ENCODE measurements at places on chromosomes 16 and 17.

- DNase-seq = no peak
Observed at GRCh38 chr17:77834170-77835115, 124.1 kb upstream of the TNRC6C start.

DNA sequence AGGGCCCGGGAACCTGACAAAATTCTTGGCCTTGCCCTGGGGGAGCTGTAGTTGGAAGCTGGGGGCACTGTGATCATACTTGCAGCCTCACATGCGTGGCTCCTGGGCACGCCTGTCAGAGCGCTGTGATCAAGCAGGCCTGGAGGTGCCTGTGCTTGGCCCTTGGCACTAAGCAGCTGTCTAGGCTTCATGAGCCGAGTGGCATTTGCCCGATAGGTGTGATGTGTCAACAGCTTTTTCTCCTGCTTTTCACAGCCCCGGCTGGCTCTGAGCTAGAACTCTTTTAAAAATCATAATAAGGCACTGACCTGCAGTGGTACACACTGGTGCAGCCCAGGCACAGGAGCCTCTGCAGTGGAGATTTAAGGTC lies 113.8 kb downstream of the SOCS1 start:
- DNase-seq = peak; percentile 4

GRCh38 chr16:86930663-86931373 lies 352.5 kb downstream of the FOXL1 start:
- no peak for DNase-seq

DNA sequence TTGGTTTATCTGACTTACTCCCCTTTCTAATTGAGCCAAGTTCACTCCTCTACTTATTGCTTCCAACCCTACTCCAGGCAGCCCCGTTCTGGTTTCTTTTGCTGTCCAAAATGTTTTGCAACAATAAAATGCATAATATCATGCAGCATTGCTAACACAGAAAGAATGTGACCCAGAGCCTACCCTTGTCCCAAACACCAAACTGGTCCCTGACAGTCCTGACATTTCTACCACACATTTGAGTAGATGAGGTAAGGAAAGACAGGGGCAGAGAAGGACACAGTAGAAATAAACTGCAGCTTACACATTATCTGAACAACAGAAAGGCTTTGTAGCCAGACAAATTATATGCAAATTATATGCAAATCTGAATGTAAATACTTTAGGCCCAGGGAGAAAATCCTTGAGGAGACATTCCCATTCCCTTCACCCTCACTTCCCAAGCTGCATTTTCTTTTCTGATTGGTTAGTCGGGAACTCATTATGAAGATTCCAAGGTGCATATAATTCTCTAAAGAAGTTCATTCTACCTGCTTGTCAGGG lies 31.6 kb downstream of the SOX9 start:
- no peak for DNase-seq

- DNase-seq = no peak
Observed at GRCh38 chr16:21654881-21655280, 2.5 kb upstream of the IGSF6 start.

GRCh38 chr16:88331989-88332920 lies 50.5 kb upstream of the ZNF469 start:
- DNase-seq = no peak

DNA sequence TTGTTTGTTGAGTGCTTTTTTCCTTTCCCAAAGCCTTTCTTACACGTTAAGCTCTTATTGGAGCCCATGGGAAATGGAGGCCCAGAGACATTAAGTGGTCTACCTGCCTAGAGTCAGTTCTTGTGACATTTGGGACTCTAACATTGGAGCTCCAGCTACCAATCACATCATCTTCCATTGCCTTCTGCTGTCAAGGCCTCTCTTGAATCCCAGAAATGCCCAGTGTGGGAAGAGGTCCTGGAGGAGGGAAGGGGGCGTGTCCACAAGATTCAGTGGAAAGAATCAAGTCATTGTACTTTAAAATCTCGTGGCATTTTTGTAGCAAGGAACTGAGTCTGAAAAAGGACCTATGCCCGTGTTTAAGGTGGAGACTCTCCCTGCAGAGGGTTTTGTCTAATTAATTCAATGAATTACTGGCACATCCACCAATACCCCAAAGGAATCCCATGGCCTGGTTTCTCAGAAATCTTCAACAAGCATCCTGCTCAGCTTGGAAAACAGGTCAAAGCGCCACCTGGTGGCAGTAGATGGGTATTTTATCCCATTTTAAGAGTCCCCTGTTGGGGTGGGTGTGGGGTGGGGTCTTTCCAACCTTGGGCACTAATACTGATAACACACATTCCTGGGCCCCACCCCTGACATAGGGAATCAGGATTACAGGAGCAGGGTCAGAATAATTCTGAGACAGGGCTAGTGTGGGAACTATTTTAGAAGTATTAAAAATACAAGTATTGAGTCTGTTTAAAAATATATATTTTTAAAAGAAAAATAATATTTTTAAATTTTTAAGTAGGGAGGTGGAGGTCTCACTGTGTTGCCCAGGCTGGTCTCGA lies 24.6 kb downstream of the GPT2 start:
- peak; percentile 55 for DNase-seq

DNA sequence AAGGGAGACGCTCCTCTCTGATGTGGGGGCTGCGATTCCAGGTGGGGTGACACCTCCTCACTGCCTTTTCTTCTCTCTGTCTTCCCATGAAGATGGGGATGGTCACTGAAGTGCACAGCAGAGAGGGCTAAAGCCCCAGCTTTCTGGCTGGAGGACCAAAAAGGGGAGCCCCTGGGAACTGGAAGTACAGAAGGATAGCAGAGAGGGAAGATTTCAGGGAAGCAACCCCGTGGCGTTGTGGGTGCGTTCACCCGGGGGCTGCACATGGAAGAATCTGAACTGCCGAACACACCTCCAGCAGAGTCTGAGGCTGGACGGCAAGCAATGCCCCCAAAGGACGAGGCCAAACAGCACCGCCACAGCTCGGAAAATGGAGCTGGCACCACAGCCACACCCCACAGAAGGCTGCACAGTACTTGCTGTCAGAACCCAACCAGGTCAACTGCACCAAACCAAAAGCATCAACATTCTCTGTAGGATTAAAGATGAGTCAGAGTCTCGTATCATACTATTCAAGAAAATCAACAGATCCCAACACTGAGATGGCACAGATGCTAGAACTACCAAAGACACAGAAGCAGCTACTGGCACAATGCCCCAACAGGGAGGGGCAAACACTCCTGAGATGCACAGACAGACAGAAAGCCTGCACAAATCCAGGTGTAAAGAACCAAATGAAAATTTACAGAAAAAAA lies 49.9 kb downstream of the MAP1LC3B start:
- DNase-seq = no peak

DNA sequence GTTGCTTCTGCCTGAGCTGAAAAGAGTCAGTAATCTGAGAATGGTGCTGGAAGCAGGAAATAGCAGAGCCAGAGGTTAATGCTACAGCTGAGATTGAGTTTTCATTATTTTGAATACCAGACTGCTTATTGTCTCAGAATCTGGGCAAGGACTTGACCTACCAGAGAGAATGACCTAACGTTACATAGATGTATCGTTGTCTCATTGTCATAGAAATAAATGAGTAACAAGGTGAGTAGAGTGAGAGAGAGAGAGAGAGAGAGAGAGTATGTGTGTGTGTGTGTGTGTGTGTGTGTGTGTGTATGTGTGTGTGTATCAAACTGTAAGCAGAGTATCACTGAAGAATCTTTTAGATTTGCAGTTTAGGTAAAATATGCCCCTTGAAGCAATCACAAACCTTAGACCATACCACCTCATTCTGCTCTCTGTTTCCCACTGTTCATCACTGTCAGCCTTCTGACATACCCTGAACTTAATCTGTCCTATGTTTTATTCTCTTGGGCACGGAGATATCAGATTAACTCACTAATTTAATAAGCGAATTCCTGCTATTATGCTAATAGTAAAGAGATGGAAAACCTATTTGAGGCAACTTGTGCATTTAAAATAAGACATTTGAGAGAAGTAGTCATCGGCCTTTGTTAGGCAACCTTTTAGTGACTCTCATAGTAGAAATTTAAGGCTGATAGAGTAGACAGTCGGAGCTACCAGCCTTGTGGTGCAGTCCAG lies 87.8 kb downstream of the CYB561 start:
- no peak for DNase-seq

- no peak for DNase-seq
Observed at GRCh38 chr16:77690416-77690815, 31.9 kb upstream of the NUDT7 start.

DNA sequence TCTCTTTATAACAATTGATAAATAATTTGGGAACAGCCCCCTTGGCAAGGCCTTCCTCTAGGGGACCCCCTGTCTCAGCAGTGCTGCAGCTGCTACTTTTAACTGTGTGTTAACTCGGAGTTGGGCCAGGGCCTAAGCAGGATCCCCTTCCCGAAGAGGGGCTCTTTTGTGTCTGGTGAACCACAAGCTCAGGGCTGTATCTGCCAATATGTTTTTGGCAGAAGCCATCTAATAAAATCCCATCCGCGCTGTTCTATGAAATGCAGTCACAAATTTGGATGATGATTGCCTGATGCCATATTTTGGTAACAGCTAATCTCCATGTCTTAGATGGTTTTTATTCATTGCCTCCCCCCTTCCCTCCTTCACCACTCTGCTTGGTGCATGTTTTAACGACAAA lies 267.7 kb downstream of the FTO start:
- no peak for DNase-seq

DNA sequence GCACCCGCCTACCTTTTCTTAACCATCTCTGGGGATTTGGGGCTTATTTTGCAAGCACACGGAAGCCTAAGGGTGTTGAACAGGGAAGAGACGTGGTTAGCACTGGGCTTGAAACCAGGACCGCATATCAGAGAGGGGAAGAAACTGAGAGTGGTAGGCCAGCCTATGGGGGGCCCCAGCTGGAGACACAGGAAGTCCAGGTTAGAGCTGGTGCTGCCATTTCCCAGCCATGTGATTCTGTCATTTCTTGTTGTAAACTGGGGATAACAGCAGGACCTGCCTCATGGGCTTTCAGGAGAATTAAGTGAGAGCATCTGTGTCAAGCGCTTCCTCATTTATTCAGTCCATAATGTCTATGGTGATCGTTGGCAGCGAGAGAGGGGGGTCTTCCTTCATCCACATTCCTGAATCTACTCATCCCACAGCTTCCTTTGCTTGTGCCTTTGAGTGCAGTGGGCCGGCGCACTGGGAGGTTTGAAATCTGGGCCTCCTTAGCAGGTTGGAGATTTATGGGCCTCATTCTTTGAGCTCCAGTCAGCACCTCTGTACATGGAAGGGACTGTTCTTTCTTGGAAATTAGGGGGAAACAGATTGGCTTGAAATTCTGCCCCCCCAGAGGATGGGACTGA lies 20.1 kb downstream of the NKD1 start:
- DNase-seq = no peak

DNA sequence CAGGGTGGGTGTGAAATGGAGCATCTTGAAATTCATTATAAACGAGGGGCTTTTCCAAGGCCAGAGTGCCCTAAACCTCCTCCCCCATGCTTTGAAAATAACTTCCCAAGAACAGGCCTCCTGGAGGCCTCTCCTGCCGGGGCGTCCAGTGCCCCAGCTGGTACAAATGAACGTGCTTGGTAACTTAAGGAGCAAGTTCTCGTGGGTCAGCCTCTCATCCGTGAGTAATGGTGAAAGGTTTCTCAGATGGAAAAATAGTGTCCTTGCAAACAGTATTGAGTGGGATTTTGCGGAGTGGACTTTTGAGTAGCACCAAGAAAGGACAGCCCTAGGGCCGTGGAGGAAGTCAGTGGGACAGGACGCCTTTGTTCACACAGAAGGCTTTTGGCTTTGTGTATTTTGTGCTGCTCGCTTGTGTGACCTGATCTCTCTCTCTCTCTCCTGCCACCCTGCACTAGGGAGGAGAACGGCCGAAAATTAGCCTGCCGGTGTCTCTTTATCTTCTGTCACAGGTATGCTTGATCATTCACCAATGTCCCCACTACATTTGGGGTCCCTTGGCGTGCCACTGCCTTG lies 34.6 kb downstream of the CLEC16A start:
- DNase-seq = no peak

DNA sequence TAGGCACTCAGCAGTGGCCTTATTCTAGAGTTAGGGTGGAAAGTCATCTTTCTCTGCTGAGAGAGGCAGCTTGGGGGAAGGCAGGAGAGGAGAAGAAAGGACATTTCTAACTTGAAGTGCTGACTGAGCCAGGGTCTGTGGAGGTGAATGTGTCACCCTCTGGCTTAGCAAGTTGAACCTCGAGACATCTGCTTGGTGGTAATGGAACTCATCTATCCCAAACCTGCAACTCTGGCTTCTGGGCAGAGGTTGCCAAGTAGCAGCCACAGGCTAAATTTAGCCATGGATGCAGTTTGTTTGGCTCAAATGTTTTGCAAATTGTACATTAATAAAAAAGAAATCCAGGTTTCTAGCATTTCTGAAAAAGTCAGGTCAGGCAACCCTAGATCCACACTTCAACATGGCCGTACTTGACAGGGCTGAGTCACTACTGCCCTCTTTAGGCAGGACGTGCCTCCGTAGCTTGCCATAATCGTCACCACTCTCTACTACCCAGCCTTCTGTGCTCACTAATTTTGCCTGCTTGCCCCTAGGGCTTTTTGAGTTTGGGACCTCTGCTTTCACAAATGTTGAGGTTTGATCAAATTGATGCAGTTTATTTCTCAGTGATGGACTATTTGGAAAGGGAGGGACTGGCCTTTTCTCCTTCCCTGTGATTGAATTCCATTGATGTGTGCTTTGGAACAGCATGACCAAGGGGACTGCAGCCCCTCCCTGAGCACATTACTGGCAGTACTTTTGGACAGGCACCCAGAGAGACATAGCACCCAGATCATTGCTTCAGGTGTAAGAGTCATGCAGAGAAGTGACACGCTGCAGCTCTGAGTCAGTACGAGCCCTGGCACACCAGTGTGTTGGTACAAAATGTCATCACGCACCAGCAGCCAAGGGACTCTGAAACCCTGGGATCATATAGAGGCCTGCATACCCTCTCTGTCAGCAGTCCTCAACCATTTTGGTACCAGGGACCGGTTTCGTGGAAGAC lies 5.2 kb downstream of the CDH13 start:
- no peak for DNase-seq

GRCh38 chr16:57987441-57988177 lies 12.9 kb downstream of the ZNF319 start:
- no peak for DNase-seq

GRCh38 chr17:39094607-39095308 lies 56.7 kb downstream of the PLXDC1 start:
- no peak for DNase-seq

DNA sequence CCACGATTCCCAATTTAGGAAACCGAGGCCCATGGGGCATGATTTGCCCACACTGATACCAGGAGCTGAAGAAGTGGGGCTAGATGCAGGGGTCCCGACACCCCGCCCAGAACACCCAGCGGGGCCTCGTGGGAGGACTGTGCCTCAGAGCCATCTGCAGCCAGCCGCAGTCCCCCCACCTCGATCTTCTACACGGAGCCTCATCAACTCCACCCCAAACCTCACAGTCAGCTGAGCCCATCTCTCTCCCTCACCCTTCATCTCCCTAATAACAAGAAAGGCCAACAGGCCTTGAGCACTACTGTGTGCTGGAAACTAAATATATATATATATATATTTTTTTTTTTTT lies 4.2 kb downstream of the ITGAE start:
- DNase-seq = no peak
